ENCODE measurements at places on chromosomes 3 and 15.

GRCh38 chr3:123843668-123844067 lies 40.5 kb downstream of the MYLK start:
- no peak for DNase-seq

DNA sequence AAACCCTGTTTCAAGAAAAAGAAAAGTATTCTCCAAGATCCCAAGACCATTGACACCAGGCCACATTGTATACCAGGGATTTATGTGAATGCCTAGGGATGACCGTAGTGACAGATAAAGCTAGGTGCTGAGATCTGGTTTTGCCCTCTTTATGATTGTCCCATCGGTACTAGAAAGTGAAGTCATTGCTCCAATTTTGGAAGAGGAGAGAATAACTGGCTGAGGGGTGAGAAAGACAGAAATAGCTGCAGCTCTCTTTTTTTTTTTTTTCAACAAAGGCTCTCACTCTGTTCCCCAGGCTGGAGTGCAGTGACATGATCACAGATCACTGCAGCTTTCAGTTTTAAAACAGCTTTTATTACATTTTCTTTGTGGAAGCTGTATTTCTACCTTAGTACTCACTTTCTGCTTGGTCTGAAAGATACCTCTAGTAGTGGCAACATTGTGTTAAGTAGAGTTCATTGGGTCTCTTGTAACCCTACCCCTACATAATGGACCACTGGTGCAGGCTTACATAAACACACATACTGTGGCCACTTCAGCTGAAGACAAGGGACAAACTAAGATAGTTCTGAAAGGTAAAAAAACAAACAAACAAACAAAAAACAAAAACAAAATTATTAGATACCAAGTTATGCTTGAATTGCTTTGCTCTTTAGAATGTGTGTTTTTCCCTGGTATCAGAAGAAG lies 18.0 kb downstream of the ZSCAN29 start:
- no peak for DNase-seq

DNA sequence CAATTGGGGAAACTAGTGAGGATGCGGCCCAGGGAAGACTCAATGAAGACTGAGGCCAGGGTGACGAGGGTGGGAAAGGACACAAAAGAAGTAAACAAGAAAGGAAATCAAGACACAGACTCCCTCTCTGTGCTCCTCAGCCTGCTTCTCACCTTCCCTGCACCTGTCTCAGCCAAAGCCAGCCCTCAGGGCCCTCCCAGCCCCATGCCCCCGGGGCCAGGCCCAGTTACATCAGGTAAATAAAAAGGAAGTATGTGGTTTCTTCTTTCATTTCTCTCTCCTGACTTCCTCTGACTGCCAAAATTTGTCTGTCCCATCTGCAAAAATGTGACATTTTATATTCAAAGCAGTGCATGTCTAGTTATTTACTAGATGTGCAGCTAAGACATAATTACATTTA lies 328.0 kb downstream of the UACA start:
- peak; percentile 43 for DNase-seq

GRCh38 chr3:142650001-142650693 lies 54.0 kb downstream of the PLS1 start:
- no peak for DNase-seq

DNA sequence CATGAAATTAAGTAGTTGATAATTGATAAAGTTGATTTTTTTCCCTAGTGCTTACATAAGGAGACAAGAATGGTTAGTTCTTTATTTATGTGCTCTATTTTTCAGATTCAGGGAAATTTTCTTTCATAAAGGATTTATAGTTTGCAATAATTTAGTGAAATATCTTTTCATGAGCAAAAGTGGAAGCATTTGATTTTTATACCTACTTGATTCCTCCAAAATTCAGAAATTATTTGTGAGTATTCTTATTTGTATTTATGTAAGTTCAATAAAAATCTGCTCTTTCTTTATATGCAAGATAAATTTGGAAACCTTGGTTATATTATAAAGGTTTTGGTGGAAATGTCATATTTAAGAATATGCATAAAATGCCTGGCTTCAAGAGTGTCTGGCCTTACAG lies 14.7 kb upstream of the SLCO2A1 start:
- DNase-seq = no peak

- no peak for DNase-seq
Observed at GRCh38 chr3:189490337-189490736, 140.9 kb upstream of the TP63 start.

Measured in CD4-positive, alpha-beta T cell treated with Interferon alpha-2 for 1 hour (primary cell).